ENCODE measurements at places on chromosomes 16 and 17.

DNA sequence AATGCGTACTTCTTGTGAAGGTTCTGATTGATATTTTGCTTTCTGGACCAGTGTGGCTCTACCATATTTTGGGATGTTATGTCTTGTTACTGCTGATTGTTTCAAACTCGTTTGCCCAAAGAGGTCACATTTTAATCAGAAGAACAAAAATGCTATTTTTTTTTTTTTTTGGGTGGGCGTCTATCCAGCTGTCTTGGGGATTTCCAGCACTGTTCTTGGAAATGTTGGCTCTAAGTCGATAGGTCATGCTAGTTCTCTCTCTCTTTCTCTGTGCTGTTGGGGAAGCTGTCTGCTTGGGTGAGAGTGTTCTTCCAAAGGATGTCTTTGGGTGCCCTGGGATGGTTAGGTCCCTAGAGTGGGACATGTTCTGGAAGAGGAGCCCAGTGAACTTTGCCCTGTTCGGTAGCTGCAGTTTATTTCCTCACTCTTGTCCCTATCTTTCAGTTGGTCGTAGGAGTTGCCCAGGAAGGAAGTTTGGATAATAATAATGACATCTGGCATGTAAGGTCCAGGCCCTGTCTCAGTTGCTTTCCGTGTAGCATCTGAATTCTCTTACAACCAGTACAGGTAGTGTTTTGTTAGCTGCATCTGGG is 2.9 kb downstream of the IRF8 start:
- no peak for DNase-seq

GRCh38 chr17:68289473-68289872 is 1.5 kb downstream of the SLC16A6 start:
- no peak for DNase-seq

DNA sequence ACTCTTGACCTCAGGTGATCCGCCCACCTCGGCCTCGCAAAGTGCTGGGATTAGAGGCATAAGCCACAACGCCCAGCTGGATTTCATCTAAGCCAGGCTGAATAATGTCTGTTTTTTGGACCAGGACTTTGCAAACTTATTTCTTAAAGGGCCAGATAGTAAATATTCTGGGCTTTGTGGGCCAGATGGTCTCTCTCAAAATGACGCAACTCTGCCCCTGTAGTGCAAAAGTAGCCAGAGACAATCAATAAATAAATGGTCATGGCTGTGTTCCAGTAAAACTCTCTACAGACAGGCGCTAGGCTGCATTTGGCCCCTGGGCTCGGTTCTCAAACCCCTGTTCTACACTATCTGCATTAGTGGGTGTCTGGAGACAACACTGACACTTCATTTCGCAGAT is 121.9 kb upstream of the CDH13 start:
- DNase-seq: no peak

DNA sequence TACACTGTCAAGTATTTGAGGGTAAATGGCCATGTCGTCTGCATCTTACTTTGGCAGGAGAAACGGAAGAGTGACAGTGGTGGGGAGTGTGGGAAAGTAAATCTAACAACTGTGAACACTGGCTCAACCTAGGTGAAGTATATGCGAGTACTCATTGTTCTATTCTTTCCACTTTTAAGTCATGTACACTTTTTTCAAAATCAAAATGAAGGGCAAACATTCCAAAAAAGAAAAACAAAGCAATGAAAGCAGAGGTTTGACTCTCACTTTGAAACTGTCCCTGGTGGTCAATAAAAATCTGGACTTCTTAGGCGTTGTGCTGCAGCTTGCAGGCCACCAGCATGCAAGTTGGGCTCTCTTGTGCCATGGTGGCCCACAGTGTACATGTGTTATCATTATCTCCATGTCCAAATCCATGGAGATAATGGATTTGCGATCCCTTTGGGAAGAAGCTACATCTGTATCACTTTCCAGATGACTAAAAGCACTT is 32.7 kb downstream of the STAT5B start:
- no peak for DNase-seq

GRCh38 chr16:47065766-47066688 is 77.7 kb downstream of the NETO2 start:
- no peak for DNase-seq

GRCh38 chr16:11250091-11250785 is 5.8 kb downstream of the SOCS1 start:
- no peak for DNase-seq

GRCh38 chr16:71666928-71667707 is 41.1 kb downstream of the MARVELD3 start:
- DNase-seq: no peak

All from hepatic stellate cell (primary cell).